ENCODE measurements at places on chromosomes 1 and 21. TPM values are rescaled to one million over a fixed set of nuclear protein-coding genes. Genes with fewer than 3 reads are reported as not detected.

The OR2L2 gene
- 0.88 TPM for total RNA-seq

The DEGS1 gene
- 83.6 TPM for total RNA-seq

The PTP4A2 gene
- 272 TPM for total RNA-seq

The VPS45 gene
- total RNA-seq = 83.2 TPM
